ENCODE measurements at places on chromosomes 3 and 15. TPM values are rescaled to one million over a fixed set of nuclear protein-coding genes. Genes with fewer than 3 reads are reported as not detected.

ZNF385D gene
- total RNA-seq: not detected

FNDC3B gene
- total RNA-seq: 38.1 TPM

AP3B2 gene
- total RNA-seq: not detected

CCDC9B gene
- total RNA-seq: 0.66 TPM

NAALADL2 gene
- not detected for total RNA-seq

CILP gene
- total RNA-seq: not detected

TP63 gene
- 1.0 TPM for total RNA-seq

DUOX2 gene
- not detected for total RNA-seq

RHCG gene
- not detected for total RNA-seq
